Kidney (tissue), 22 donors: ENCODE measurements at places on chromosomes 6 and 20. TPM values are rescaled to one million over a fixed set of nuclear protein-coding genes. Genes with fewer than 3 reads are reported as not detected.

The GATA5 gene
- 1.0 TPM for total RNA-seq

The HNF4A gene
- total RNA-seq = 26.0 TPM

The BLTP3A gene
- total RNA-seq = 12.4 TPM

The TEAD3 gene
- total RNA-seq = 18.0 TPM

DNA sequence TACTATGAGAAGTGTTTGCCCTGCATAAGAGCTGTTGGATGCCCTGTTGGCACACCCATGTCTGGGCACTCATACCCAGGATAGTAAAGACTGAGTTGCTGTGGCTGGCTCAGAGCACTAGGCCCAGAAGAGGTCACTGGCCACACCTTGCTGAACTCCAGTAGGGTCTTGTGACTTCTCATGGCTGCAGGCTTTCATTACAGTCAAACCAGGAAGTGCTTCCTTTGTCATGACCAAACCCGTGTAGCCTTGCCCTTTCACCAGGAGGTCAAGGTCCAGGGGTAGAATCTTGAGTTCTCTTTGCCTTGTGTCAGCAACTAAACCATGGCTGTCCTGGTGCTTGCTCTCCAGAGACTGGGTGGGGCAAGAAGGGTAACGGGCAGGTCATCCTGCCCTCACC is 49.5 kb downstream of the CD164 start:
- H3K4me3 ChIP-seq = no peak overlapping the region
- H3K36me3 ChIP-seq = no peaks in the 10 kb centered on the region
- peaks cover 6% of the 10 kb centered on the region for H3K4me1 ChIP-seq
- DNase-seq = no peak
- no peaks in the 10 kb centered on the region for H3K27me3 ChIP-seq

DNA sequence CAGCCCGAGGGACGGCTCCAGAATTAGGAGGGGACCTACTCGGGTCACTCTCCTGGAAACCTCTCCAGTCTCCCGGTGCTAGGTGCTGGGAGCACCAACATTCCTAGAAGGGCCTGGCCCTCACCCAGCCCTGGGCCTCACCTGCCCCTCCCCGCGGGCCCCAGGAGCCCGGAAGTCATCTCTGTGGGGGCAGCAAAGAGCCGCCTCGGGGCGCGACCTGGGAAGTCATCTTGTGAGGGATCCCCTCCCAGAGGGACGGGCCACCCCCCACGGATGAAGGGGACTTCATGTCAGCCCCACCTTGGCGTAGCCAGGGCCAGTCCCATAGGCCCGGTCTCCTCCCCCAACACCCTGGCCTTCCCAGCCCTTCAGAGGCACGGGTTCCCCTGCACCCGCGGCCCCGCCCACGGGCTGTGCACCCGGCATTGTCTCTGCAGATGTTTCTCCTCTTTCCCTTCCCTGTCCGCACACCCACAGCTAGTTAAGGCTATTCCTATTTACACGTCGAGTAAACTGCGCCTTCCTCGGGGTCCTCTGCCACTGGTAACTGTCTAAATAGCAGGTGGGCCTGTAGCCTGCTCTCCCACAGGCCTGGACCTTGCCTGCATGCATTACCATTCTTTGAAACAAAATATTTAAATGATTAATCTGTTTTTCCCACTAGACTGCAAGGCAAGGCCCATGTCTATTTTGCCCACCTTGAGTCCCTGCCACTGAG is 896 bp upstream of the RNASET2 start:
- no peaks in the 10 kb centered on the region for H3K36me3 ChIP-seq
- H3K27me3 ChIP-seq = no peaks in the 10 kb centered on the region
- H3K4me1 ChIP-seq = no peaks in the 10 kb centered on the region
- peak overlapping the region; percentile 86 for H3K27ac ChIP-seq
- H3K4me3 ChIP-seq = peak overlapping the region; percentile 75

DNA sequence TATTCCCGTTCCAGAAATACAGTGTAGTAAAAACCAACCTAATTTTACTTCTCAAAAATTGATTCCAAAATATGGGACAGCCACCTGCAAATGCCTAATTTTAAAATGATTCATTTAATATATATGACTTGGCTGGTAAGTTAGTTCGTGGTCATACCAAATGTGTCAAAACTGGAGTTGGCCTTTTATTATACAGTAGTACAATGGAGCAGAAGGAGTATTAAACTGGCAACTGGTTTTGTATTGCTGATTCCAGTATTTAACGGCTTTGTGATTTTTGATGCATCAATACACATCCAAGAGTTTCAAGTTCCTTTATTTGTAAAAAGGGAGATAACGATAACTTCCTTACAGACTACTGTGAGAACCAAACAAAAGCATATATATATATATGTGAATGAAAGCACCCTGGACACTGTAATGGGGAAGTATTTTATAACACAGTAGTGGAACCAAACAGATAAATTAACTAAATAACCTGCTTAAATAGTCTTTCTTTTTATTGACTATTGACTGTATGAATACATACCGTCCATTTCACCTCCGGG is 24.8 kb downstream of the SAMHD1 start:
- H3K36me3 ChIP-seq = no peaks in the 10 kb centered on the region
- no peak for DNase-seq
- no peak overlapping the region for H3K27ac ChIP-seq
- H3K4me3 ChIP-seq = no peak overlapping the region
- H3K27me3 ChIP-seq = no peaks in the 10 kb centered on the region
- H3K4me1 ChIP-seq = no peaks in the 10 kb centered on the region

DNA sequence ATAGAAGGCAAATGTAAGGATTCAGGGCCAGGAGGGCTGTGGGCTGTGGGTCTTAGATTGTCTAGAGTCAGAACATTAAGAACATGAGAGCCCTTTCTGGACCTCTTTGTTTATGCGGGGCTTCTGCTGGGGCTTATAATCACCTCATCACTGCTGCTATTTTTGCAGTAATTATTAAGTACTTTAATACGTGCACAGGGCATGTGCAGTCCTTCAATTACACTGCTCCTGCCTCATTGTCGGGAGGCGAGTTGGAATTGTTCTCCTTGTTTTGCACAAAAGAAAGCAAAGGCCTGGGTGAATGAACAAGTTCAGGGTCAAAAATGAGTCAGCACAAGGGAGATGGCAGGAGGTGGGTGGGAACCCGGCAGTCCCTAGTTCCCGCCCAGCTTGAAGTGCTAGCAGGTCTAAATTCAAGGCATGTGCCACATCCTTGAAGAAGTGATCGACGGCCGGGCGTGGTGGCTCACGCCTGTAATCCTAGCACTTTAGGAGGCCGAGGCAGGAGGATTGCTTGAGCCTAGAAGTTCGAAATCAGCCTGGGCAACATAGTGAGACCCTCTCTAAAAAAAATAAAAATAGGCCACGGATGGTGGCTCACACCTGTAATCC is 34.4 kb upstream of the PTPN1 start:
- no peaks in the 10 kb centered on the region for H3K4me1 ChIP-seq
- no peak overlapping the region for H3K27ac ChIP-seq
- H3K36me3 ChIP-seq = no peaks in the 10 kb centered on the region
- no peak overlapping the region for H3K4me3 ChIP-seq

DNA sequence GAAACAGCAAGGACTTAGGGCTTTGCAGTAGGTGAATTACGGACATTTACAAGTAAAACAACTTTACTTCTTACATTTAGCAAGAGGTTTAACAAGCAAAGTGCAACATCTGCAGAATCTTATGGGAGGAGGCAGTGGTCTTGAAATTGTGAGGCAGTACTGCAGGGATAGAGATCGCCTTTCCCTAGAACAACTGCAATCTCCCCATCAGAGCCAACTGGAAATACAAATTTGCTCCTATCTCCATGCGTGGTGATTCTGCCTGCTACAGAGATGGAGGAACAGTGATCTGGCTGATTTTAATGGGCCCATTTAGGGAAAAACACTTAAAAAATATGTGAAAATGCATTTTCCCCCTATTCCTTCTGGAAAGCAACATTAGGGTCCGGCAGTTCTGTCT is 25.9 kb downstream of the GNAS start:
- no peaks in the 10 kb centered on the region for H3K36me3 ChIP-seq
- no peak for DNase-seq
- no peaks in the 10 kb centered on the region for H3K4me1 ChIP-seq
- no peak overlapping the region for H3K4me3 ChIP-seq

DNA sequence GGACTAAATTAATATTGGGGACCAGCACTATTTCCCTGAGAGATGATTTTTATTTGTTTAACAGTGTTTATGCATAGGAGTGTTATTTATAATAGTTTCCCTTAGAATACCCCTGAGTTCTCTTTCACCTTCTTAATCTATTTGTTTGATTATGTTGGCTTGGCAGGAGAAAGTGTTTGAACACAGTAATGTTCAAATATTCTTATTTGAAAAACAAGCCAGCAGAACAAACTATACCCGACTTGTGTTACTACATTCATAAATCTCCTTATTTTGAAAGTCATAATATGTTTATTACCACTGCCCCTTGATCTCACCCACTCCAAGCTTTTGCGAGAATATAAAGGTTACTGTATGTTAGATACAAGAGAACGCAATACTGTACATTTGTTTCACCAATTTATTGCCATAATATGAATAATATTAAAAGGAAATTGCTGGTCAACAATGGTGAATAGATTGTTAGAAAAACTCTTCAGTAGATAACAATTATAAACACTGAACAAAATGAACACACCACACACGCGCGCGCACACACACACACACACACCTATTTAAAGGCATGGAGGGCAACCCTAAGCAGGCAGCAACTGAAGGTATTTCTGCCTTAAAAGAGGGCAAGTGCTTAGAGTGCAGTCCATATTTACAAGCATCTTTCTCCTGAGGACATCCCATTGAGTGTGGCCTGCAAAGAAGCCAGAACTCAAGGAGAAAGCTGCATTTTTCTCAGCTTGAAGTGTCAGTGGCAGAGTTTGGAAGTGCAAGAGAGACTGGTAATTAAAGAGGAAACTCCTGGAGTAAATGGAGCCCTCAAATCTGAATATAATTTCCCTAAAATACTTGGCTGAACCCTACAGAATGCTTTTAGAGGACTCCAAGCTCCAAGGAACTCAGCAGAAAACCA is 279.4 kb upstream of the MAN1A1 start:
- no peak for DNase-seq
- no peaks in the 10 kb centered on the region for H3K27me3 ChIP-seq
- H3K27ac ChIP-seq = no peak overlapping the region
- H3K4me1 ChIP-seq = no peaks in the 10 kb centered on the region

- H3K27ac ChIP-seq = no peak overlapping the region
- no peaks in the 10 kb centered on the region for H3K4me1 ChIP-seq
- H3K27me3 ChIP-seq = no peaks in the 10 kb centered on the region
- DNase-seq = no peak
Measured at GRCh38 chr6:25821341-25821740, 10.5 kb downstream of the SLC17A1 start.

DNA sequence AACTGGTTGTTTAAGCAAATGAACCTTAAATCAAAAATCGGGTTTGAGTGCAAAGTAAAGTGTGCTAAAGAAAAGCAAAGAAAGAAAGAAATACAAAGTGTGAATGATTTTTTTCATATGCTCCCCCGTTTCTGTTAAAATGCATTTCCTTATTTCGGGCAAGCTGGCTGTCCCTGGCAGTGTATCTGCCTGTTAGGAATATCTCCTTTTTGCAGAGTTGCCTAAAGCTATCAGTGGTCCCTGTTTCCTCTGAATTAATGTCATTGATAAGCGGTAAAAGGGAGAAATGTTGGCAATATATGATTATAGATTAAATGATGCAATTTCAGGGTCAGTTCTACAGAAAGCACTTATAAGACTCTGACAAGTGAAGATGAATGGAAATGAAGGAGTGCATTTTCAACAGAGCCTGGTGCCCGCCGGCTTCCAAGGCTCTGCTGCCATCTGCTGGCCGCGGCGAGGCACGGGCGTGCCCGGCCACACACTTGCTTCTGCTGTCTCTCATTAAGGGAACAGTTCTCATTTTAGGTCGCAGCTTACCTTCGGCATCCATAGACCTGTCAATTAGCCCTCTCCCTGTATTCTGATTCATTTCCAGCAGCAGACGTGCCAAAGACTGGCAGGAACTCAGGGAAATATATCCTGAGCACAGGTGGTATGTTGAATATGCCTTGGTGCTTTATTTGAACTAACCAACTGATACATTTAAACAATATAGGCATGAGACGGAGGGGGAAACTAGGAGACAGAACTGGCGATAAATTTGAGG is 381.9 kb downstream of the C6orf118 start:
- DNase-seq = peak; percentile 86
- H3K27me3 ChIP-seq = no peaks in the 10 kb centered on the region
- H3K36me3 ChIP-seq = no peaks in the 10 kb centered on the region

GRCh38 chr6:170082531-170083187 is 208.2 kb downstream of the DLL1 start:
- H3K4me3 ChIP-seq = no peak overlapping the region
- H3K36me3 ChIP-seq = no peaks in the 10 kb centered on the region
- no peak for DNase-seq
- H3K27ac ChIP-seq = no peak overlapping the region
- no peaks in the 10 kb centered on the region for H3K4me1 ChIP-seq
- H3K27me3 ChIP-seq = no peaks in the 10 kb centered on the region

- H3K4me1 ChIP-seq = peaks cover 4% of the 10 kb centered on the region
- H3K4me3 ChIP-seq = peak overlapping the region; percentile 2
- H3K27ac ChIP-seq = peak overlapping the region; percentile 26
- peak; percentile 34 for DNase-seq
- H3K27me3 ChIP-seq = no peaks in the 10 kb centered on the region
Measured at GRCh38 chr6:162478192-162478671, 249.3 kb downstream of the PRKN start.

DNA sequence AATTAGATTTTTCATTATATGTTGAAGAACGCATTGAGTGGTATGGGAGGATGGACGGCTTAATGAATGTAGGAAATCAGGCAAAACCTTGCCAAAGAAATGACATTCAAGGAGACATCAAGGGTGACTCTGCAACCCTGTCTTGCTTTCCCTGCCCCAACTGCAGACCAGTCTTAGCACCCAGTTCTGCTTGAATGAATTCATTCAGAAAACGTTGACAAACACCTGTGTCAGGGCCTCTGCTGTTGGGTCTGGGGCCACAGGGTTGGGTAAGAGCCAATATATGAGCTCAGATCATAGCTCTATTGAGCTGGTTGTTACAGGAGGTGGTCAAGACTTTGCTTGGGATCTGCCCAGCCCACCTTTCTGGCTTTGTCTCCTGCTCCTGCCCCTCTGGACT is 7.7 kb upstream of the ASXL1 start:
- no peaks in the 10 kb centered on the region for H3K27me3 ChIP-seq
- H3K27ac ChIP-seq = no peak overlapping the region
- no peak for DNase-seq
- no peak overlapping the region for H3K4me3 ChIP-seq
